Activated naive CD4-positive, alpha-beta T cell (primary cell): ENCODE measurements at places on chromosomes 6 and 20.

DNA sequence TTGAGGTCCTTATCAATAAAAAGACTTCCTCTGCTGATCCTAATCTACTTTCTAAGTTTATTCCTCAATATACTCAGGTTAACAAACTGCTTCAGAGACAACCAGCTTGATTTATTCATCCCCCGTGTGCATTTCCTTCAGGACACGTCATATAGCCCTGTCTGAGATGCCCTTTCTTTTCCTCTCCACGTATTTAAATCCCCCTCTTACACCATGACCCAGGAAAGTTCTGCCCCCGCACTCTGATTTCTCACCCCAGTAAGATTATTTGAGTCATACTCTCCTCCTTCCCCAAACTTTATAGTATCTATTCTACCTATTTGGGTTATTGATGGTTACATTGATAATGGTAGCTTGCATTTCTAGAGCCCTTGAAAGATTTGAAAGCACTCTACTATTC, 9.8 kb upstream of the CGA start:
- DNase-seq: no peak

GRCh38 chr20:43968341-43969000, 53.8 kb downstream of the TOX2 start:
- DNase-seq: no peak

GRCh38 chr6:10676403-10676802, 18.0 kb downstream of the C6orf52 start:
- DNase-seq: no peak

DNA sequence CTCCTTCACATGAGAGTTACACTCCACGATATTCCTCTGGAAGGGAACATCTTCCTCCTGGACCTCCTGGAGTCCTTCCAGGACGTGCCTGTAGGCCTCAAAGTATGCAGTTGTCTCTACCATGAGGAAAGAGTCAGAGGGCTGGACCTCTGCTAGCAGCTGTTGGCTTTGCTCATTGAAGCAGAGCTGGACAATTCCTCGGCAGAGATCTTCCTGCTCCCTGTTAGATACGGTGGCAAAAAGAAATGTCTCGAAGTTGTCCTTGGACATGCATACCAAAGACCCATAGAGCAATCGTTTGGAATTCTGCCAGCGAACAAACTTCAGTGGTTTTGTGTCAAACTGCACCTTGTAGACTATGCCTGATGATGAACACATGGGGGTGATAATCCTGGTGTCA, 7.7 kb downstream of the ZNFX1 start:
- no peak for DNase-seq

DNA sequence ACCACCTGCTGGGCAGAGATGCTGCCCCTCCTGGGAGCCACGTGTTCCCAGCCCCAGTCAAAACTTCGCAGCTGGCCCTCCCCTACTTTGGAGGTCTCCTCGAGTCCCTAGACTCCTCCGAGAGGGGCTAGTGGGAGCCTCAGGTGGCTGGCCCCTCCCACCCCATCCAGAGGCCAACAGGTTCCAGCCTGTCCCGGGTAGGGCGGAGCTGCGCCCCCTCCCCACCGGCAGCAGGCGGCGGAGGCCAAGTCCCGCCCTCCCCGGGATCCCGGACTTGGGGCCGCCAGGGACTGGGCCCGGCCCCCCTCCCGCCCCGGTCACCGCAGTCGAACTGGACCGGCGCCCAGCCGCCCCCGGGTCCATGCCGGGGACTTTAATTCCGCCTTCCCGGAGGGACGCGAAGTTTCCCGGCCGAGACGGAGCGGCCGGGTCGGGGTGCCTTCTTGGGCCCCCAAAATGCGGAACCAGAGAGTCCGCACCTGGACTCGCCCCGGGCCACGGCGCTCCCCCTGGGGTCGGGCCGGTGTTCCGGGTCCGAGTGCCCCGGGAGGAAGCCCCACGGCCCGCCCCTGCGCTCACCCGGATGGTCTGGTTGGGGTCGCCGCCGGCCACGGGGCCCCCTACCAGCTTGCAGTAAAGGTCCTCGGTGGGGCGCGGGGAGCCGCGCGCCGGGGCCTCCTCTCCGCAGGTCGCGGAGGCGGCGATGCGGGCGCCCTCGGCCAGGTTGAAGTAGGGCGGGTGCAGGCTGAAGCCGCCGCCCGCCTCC, 559 bp downstream of the LAMA5 start:
- no peak for DNase-seq

DNA sequence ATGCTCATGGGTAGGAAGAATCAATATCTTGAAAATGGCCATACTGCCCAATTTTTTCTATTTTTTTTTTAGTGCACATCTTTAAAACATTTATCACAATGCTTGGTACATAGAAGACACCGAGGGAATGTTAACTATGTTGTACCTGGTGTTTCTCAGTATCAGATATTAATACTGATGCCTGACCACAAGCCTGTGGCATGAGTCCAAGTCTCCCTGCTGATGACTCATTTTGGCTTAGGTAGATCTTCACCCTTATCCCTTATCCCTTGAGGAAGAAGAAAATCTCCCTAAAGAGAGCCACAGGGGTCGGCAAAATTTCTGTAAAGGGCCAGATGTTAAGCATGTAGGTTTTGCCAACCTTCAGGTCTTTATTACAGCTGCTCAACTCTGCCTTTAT, 14.5 kb downstream of the CD109 start:
- DNase-seq: no peak

- no peak for DNase-seq
These were observed 21.1 kb upstream of the TRIM26 start for GRCh38 chr6:30234356-30234755.

- DNase-seq: no peak
These were observed 33.4 kb upstream of the EYA4 start for GRCh38 chr6:133207754-133208153.

DNA sequence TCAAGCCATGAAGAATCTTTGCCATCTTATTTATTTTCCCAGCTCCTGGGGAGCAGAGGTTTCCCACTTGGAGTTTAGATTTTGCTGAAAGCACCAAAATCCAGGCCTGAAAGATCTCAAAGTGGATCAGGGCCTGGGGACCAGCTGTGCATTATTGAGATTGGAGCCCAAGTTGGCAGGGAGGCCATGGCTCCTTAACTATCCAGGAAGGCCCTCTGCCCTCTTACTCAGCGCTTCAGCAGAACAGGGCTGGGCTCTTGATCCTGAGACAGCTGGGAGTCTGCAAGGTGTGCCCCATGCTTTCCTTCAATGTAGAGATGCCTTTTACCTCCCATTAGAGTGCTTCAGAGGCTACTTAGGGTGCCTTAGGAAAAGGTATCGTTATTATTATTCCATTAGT, 24.6 kb downstream of the FOXO3 start:
- no peak for DNase-seq

DNA sequence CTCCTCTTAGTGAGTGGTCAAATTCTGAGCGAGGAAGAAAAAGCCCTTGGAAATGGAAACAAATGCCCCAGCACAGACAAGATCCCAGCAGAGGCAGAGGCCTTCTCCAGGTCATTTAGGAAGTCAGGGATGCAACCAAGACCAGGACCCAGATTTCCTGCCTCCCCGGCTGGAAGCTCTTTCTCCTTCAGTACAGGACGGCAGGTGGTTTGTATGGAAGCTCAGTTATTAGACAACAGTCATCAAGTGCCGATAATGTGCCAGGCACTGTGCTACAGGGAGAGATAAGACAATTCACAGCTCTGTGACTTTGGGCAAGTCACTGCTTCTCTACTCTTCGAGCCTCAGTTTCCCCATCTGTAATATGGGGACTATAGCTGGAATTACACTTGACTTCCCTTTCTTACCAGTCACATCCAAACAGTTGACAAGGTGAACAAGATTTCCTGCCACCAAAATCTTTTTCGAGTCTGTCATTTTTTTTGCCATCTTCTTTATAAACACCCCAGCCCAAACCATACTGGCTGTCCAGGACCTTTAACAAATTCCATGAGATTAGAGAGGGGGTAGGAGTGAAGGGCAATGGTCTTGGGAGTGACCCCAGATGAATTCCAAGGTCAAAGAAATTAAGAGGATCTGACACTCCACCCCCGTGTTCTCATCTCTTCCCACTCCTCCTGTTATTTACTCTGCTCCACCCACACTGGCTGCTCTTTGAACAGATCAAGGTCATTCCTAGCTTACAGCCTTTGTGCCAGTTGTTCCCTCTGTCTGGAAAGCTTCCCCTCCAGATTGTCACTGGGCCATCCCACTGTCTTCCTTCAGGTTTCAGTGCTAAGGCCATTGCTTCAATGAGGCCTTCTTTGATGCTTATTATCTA, 6.0 kb downstream of the MMP9 start:
- no peak for DNase-seq

- no peak for DNase-seq
These were observed 90.1 kb upstream of the PREP start for GRCh38 chr6:105492706-105493673.

DNA sequence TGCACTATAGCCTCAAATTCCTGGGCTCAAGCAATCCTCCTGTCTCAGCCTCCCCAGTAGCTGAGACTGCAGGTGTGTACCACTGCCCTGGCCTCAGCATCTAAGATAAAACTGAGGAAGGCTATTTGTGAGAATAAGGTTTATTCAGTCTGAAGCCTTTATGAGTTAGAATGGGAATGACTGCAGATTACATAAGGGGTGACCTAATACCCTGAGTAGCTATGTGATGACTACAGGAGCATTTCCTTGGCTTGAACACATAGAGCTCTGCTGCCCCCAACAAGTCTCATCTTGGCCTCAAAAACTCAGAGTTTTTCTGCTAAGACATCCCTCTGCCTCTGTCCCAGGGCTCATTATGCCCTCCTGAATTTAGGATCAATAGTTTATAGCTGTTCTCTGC, 7.6 kb downstream of the GSS start:
- DNase-seq: no peak

GRCh38 chr6:148746363-148747144, at the start of gene UST:
TSS of gene UST (plus strand) at chr6:148747030. CDS start at chr6:148747431, 401 bp downstream.
- DNase-seq: no peak

DNA sequence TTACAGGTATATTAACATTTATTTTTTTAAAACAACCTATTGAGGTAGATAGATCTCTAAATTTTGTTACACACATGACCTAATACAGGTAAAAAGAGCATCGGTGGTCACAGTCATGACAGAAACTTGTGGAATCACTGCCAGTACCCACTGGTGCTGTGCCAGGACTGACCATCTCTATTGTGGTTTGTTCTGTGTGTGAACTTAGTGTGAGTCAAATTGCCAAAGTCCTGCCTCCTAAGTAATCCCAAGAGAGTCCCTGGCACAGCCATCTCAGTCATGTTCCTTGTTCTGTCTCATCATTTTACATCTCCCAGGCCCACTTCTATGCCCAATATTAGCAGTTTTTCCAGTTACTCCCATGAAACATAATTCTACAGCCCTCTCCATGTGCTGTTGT, 21.4 kb downstream of the GSTA2 start:
- DNase-seq: no peak

GRCh38 chr6:139173172-139173571, 38.3 kb downstream of the HECA start:
- no peak for DNase-seq

DNA sequence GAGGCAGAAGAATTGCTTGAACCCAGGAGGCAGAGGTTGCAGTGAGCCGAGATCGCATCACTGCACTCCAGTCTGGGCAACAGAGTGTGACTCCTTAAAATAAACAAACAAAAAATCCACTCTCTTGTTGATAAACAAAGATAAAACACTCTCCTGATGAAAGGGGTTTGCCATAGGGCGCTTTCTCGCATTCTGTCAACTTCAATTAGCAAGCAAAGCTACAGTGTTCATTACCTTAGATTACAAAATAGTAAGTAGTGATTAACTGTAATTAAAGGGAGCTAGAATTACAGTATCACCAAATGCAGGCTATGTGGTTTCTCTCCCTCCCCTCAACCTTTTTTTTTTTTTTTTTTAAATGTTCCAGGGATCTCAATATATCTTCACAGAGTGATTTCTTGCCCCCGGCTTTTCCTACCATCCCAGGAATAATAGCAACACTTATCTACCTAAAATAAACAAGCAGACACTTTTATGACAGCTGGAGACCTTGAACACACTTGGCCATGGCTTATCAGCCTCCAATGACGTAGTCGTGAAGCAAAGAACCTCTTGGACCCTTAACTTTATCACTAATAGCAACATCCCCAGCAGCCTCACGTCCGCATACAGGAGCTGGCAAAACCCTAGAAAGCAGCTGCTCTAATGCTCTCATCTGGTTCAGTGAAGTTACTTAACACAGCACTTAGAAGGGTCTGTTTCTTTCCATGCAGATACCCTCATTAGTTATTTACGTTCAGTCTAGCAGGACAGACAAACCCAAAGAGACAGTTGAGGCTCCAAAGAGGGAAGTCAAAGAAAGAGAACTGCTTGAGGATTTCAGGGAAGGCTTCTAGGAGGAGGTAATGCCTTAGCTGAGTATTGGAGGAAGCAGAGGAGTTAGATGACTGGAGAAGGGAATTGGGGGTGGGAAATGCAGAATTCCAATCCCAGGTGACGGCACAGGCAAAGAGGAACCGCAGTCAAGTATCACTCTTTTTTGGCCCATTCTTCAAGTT, 37.9 kb upstream of the NEDD9 start:
- no peak for DNase-seq

DNA sequence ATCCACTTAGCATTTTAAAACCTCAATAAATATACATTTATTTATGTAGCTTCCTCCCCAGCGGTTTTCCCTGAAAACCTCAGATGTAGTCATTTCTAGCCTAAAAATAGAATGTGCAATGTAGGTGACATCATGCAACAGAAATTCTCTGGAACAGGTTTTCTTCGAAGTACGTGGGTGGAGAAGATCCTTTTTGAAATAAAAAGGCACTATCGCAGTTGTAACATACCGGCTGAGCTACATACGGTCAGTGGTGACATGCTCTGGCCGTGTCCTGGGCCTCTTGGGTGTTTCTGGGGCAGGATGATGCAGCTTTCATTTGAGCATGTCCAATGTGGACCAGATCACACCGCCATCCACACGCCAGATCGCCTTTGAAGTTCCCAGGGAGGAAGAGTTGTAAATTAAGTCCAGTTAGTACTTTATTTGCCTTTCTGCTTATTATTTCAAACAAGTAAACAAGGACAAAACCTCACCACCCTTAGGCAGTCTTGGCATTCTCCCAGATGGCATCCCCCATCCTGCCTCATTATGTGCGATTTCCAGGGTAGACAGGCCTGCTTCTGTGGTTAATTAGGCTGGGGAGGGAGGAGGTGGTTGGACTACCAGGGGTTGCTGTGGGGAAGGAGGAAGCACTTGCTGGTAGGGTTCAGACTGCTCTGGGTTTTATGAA, 109.5 kb upstream of the CLDN20 start:
- DNase-seq: no peak

DNA sequence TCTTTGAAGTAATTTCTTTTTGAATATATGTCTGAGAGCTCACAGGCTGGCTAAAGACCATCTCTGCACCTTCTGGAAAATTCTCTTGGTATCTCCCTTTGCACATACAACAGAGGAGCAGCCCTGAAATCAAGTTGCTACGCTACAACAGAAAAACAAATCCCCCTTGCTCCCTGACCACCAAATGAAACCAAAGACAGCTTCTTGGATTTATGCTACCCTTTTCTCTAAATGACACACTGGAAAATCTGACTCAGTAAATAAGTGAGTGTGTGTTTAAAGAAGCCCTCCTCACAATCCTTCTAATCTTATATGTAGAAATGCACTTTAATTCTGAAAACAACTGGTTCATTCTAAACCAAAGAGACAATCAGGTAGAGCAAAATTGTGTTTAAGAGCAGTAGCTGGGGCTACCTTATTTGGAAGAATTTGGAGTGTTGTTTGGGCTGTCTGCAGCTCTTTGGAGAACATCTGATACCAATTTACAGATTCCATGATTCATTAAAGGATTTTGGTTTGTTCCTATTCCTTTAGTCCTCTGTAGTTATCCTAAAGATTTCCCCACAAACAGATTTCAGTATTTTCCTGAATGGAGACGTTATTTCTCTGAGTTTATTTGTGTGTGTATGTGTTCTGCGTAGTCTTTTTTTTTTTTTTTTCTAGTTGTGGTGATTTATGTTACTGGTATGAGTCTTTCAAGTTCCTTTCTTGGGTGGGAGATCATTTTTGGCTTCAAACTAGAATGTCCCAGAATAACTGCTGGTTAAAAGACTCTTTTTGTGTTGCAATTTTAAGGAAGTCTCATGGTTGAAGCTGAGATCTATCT, 36.4 kb upstream of the UTRN start:
- no peak for DNase-seq
